ENCODE measurements at places on chromosomes 6 and 20.

- DNase-seq, result no peak
These were observed 149.4 kb downstream of the DHX35 start for GRCh38 chr20:39111359-39112177.

GRCh38 chr20:17590245-17590644 is 20.4 kb downstream of the DSTN start:
- DNase-seq, result no peak

- DNase-seq, result no peak
These were observed 30.4 kb downstream of the TRMT6 start for GRCh38 chr20:5919626-5920544.

DNA sequence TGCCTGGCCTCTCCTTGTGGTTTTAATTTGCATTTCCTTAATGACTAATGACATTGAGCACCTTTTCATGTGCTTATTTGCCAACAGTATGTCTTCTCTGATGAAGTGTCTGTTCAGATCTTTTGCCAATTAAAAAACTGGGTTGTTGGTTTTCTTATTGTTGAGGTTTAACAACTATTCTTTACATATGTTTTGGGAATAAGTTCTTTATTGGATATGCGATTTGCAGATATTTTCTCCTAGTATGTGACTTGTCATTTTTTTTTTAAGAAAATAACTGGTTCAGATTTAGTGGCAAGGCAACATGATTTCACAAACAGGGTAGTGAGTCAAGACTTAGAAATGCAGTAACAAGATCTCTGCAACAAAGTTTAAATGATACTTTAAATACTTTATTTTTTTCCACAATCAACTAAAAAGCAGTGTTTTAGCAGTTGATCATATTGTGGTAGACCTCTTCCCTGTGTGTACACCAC is 67.8 kb downstream of the TIAM2 start:
- no peak for DNase-seq

GRCh38 chr20:45085289-45085688 is 15.6 kb downstream of the KCNS1 start:
- DNase-seq, result no peak

DNA sequence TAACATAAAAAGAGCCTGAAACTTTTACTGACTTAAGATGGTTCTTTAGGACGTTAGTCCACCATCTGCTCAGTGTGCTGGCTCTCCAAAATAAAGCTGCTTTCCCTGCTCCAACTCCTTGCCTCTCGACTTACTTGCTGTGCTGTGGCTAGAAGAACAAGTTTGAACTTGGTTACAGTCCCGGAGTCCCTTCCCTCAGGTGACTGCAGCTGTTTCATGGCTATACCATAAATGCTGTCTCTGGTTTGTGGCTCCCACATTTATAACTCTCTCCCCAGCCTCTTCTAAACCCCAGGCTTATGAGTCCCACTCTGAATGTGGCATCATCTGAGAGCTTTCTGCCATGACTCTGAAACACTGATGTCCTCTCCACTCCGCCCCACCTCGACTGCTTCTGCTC is 306.4 kb upstream of the PRND start:
- DNase-seq, result no peak

DNA sequence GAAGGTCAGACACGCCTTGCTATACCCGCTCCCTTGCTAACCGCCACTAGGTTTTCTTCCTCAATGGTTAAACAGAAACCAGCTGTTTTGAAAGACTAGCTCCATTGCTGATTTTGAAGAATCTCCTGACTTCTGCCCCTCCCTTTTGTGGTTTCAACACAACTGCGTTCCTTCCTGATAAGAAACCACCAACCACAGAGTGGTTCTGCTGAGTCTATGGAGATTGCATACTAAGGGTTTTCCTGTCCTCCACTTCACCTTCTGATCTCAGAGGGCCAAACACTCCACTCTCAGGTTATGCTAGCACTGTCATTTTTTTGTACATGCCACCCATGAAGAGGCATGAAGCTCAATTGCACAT is 207.9 kb downstream of the MYLK4 start:
- peak; percentile 19 for DNase-seq

GRCh38 chr6:66321017-66321416 is 614.0 kb upstream of the EYS start:
- no peak for DNase-seq

GRCh38 chr6:88238065-88238464 is 71.9 kb upstream of the CNR1 start:
- DNase-seq, result no peak

- DNase-seq, result no peak
These were observed 9.8 kb downstream of the DUSP15 start for GRCh38 chr20:31860390-31861134.

DNA sequence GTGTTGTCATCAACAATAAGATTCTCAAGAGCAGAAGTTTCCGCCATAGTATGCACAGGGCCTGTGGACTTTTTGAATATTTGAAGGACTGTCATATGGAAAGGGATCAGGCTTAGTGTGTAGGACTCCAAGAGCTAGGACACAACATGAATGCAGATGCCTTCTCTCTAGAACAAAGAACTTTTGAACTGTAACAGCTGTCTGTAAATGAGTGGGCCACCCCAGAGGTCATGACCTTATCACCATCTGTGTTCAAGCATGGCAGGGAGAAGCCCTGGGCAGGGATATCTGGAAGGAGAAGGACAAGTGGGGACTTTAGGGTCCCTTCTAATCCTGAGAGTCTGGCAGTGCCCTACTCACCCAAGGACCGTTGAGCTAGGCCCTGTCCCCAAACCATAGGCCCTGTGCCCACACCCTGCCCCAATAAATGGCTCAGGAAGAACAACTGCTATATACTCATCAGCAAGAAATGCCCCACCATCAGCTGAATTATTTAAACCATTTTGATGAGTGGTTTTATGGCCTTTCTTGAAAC is 70.6 kb downstream of the MTHFD1L start:
- DNase-seq, result no peak
